AG04450 (cell line): ENCODE measurements at places on chromosomes 11 and 22.

DNA sequence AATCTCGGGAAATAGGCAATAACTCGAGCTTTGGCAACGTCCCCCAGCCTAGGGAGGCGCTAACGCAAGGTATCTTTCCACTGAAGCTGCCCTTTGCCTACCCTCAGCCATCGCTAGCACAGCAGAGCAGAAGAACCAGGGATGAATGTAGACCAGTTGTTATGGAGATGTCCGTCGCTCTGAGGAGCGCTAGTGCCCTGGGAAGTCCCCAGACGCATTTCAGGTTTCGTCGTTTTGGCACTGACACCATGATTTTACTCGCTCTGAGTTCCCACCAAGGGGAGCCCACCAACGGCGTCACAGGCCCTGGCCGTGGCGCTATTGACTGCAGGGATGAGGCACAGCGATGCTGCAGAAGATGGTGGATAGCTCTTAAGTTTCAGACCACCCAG is 22.7 kb upstream of the BDNF start:
- no peak for DNase-seq

GRCh38 chr11:134995741-134996140 is 583.7 kb upstream of the B3GAT1 start:
- no peak for DNase-seq

- no peak for DNase-seq
Measured at GRCh38 chr22:32864596-32864995, 63.1 kb downstream of the TIMP3 start.

- no peak for DNase-seq
Measured at GRCh38 chr22:30860176-30861105, 108.1 kb downstream of the MORC2 start.

DNA sequence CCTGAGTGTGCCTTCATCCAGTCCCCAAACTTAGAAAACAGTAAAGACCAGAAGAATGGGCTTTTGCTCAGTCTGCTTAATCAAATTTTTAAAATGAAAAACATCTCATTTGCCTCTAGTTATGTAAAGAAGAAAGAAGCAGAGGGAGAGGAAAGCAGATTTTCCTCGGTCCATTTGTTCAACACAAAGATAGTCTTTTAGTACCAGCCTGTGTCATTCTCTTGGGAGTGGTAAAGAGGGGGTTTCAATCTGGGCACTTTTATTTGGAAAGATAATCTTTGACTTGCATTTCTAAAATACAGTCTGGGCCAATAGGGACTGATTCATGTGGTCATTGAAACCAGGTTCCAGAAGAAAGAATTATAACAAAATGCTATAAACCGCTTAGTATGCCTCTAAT is 29.5 kb downstream of the KREMEN1 start:
- no peak for DNase-seq

GRCh38 chr11:109680127-109680526 is 258.1 kb downstream of the C11orf87 start:
- no peak for DNase-seq

- DNase-seq, result no peak
Measured at GRCh38 chr22:41826430-41827383, 6.2 kb upstream of the SREBF2 start.

- no peak for DNase-seq
Measured at GRCh38 chr22:31377612-31378011, 21.8 kb upstream of the DRG1 start.

- DNase-seq, result no peak
Measured at GRCh38 chr11:86503131-86503530, 128.4 kb downstream of the CCDC81 start.

DNA sequence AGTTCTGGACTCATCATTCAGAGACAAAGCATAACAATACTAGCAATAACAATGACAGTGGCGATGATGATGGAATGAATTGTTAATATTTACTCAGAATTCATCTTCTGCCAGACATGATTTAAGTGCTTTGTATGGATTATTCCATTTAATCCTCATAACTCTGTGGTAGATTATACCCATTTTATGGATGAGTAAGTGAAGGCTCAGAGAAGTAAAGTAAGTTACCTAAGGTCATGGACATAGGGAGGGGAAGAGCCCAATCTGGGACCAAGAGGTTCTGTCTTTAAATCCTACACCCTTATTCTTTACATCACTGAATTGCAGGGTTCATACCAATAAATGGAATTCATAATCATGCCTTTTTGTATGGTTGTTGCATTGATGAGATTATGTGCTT is 72.7 kb downstream of the MYO18B start:
- no peak for DNase-seq

DNA sequence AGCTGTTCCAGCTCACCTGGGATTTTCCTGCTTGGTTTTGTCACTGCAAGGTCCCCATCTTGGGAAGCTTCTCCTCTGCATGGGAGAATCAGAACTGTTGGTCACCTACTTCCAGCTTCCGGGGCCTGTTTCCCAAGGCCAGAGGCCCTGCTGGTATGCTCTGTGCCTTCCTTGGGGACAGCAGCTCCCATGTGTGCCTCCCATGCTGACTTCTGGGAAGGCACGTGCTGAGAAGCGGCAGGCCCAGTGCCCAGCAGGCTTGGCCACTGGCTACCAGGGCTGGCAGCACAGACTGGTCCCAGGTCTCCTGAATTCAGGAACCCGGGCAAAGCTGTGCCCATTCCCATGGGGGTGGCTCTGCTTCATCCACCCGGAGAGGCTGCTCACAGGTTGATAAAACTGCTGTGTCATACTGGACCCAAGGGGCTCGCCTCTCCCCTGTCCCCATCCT is 33.8 kb downstream of the MYEOV start:
- no peak for DNase-seq

DNA sequence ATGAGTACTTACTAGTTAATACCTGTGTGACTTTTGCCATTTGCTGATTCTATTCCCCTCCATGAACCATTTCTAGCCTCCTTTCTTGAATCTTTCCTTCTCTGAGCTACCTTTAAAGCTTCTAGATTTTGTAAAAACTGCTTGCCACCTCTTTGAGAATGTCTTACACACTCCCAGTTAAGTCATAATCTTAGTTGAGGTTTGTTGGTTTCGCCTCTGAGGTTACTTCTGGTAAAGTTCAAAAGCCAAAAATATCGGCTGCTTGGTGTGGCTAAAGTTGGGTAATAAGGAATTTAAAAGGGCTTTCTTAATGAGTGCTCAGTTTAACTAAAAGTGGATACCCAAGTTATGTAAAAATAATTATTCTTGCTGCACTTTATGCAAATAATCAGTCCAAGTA is 10.4 kb upstream of the GLYAT start:
- no peak for DNase-seq

DNA sequence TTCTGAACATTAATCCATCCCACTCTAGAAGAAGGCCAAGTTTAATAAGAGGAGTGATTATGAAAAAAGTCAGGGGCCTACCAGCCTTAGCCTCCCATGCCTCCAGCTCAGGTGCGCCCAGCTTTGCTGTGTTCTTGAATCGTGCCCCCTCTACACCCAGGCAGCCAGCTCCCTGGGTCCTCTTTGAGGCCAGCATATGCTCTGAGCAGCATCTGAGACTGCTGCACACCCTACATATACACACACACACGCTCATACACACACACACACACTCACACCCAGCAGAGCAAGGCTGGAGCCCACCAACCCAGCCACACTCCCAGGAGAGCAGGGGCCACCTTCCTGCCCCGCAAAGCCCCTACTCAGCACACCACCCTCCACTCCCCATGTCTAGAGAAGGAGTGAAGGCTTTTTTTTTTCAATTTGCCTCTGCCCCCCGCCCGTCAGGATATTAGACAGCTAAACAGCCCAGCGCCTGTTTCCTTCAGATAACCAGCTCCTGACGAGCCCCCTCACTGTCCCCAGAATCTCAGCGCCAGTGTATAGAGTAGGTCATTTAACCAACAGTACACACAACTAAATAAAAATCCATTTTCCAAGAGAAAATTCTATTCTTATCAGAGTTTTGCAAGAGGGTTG is 121.6 kb downstream of the BUD13 start:
- no peak for DNase-seq

DNA sequence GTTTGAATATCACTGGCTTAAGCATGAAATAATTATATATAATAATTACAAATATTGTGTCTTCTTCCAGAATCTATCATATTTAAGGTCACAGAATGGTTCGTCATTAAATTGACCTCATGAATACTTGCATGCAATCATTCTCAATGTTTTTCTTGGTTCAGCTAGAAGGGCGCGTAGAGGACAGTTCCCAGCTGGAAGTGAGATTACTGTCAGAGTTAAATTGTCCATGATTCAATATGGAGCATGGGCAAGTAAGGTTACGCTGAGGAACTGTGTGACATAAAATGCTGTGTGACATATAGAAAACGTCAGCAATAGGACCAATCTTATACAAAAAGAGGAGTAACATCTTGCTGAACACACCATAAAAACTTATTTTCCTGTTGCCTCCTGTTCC is 2423.5 kb upstream of the RAG2 start:
- no peak for DNase-seq

DNA sequence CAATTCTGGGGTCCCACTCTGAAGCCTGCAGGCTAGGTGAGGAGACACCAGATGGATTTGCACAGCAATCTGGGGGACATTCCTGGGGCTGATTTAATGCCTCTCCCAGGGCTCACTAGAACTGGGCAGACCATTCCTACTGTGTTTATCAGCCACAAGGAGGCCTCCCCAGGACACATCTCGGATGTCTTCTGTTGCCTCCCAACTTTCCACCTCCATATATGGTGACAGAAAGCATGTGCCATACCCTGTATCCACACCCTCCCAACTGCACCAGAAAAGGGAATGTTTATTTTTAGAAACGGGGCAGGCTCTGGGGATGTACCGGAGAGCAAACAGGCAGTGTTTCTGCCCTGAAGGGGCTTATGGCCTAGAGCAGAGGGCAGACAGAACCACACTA is 181.8 kb downstream of the CSNK2A3 start:
- DNase-seq, result no peak

- DNase-seq, result no peak
Measured at GRCh38 chr11:61543606-61544306, 35.2 kb downstream of the LRRC10B start.

GRCh38 chr11:115612046-115612730 is 108.0 kb upstream of the CADM1 start:
- DNase-seq, result no peak

DNA sequence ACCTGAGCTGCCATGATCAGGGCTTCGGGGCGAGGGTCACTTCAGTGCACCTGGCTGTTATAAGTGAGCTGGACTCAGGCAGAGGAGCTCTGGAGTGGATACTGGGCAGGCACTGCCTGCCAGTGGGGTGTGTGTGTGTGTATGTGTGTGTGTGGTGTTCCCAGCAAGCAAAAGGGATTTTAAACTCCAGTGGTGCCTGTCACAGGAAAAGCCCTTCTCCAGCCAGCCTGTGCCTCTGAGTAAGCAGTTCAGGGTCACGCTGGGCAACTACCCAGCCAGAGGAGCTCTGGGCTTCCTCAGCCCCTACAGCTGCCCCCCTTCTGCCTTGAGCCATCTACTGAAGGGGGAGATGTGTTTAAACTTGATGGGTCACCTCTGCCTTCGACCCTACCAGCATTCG is 109.0 kb downstream of the OSBP2 start:
- DNase-seq, result no peak

GRCh38 chr11:63919267-63920125 is 2.5 kb upstream of the RCOR2 start:
- no peak for DNase-seq

DNA sequence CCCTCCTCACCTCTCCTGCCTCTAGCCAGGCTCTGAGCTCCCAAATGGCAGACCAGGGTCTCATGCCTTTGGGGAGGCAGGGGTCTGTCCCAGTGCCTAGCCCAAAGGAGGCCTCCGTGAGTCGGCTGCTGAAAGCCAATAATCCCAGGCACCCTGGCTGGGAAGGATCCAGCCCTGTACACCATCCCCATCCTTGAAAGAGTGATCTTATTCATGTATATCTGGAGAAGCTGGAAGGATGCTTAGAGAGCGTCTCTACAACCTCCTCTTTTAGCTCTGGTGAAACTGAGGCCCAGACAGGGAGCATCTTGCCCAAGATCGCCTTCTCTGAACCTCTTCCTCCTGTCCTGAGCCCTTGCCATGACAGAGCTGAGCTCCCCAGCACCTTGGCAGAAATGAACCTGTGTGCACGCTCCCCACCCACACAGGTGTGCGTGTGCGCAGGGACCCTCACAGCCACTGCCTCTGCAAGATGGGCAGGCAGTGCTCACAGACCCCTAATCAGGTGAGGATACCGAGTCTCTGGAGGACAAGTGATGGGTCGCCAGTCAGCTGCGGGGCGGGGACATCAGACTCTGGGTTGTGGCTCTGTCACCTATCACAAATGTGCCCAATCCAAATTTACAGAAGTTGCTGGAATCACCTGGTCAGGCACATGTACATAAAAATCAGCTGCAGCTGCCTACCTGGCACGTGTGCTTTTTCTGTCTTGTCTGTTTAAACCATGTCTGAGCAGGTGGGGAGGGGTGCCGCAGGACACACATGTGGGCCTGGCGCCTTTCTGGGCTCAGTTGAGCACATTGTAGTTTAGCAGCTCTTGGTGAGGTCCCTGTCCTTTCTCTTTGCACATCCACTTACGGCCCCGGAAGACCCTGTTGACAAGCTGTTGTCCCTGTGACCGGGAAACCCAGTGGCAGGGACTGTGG is 49.3 kb upstream of the WNT7B start:
- no peak for DNase-seq

DNA sequence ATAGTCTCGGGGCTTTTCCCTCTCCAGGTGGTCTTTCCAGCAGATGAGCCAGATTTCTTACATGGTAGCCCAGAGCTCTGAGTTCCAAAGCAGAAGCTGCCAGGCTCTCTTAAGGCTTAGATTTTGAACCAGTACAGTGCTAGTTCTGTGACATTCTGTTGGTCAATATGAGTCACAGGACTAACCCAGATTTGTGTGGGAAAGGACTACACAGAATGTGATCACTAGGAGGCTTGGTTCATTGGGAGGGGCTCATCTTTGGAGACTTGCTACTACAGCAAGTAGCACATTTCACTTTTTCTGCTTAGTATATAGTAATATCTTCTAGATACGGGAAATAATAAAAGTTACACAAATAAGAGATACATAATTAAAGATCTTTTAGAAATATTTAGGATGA is 24.1 kb downstream of the RNF214 start:
- no peak for DNase-seq

DNA sequence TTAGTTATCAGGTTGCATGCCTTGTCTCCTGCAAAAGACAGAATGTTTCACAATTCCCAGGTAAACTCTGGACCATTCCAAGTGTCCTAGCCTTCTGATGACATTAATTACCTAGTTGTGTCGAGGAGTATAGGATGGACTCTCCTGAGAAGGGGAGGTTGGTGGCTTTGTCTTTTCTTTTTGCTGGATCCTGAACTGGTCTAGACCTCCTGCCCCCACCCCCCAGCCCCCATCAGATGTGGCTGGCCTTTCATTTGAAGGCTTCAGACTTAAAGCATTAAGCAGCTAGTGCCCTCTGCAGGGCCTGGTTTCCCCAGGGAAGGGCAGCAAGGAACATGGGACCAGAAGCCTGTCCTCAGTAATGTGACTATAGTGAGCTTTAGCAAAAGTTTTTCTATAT is 9.7 kb downstream of the MCAM start:
- no peak for DNase-seq
